ENCODE measurements at places on chromosomes 12 and 14.

DNA sequence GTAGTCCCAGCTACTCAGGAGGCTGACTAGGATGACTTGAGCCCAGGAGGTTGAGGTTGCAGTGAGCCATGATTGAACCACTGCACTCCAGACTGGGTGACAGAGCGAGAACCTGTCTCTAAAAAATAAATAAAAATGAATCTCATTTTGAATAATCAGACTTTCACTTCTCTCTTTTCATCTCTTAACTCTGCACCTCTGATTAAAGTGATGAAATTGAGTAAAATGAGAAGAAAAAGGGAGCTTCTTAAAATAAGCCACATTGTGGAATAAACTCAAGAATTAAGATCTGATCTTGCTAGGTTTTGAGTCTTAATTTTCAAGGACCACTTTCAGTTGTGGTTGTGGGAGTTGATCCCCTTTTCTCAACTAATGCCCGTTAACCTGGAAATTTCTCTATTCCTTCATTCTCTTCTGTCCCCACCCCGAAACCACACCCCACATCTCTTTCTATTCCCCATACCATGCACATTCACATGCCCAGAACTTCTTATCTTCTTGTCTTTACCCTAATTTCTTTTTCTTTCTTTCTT, 70.9 kb upstream of the ETV6 start:
- no peak for DNase-seq

- no peak for DNase-seq
Observed at GRCh38 chr14:102461490-102462338, 47.9 kb downstream of the ANKRD9 start.

DNA sequence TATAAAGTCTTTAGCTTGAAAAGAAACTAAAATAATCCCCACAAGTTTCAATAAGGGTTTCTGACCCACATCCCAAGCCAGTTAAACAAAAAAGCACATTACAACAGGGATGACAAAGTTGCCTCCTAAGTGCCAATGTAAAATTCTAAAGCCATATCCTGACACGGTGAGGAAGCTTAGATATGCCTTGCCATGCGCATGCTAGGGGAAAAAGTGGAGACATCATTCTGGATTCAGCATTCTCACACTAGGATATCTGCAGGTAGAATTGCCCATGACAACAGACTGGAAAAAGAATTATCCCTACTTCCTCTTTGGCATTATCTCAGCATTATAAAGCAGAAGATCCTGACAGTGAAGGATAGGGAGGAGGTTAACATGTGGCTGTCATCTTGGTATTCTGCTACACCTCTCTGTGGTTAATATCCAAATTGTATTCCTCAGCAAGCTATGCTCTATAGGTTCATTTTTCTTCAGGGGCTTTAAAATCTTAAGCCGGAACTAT, 4.9 kb downstream of the DUSP6 start:
- no peak for DNase-seq

- no peak for DNase-seq
Observed at GRCh38 chr12:47121146-47121545, 41.4 kb upstream of the AMIGO2 start.

- no peak for DNase-seq
Observed at GRCh38 chr12:21940549-21941505, at the start of gene ABCC9. ABCC9 (minus strand) TSS chr12:21941426; CDS start chr12:21936674, 4,752 bp downstream.

Measured in GM04504 (cell line).